ENCODE measurements at places on chromosomes 2 and 18. TPM values are rescaled to one million over a fixed set of nuclear protein-coding genes. Genes with fewer than 3 reads are reported as not detected.
A peak's percentile ranks its signal among the peaks of the same experiment; 100 is the strongest.

DNA sequence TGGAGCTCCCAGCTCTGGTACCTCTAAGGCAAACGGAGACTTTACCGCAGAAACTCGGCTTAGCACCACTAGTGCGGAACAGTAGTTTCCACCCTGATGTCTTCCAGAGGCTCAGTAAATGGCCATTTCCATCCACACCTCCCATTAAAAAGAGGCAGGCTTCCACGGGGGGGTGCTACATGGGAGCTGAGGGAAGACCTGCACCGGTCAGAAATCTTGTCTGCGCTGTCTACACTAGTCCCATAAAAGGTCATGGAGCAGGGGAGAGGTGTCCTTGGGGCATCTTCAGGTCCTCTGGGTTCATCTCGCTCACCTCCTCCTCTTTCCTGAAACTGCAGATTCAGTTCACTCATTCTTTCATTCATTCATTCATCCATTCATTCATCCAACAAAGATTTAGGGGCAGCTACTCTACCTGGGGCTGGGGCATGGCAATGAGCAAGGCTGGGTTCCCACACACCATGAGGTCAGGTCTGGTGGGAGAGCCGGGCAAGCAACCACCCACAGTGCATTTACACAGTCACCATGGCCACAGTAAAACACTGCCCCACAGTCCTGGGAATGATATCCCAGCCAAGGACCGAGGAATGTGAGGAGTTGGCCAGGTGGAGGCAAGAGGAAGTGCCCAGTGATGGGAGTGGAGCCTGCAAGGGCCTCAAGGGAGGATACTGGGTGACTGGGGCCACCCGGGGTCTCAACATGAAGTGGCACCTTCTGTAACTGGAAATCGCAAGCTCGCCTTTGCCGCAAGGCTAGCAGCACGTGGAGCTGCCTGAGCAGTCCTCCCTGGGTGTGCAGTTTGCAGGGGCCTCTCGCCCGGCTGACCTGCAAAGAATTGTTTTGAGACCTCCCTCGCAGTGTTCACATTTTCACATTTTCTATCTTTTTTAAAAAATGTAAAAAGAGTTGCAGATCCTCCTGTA lies 180.2 kb upstream of the RAB6C start:
- DNase-seq = no peak

DNA sequence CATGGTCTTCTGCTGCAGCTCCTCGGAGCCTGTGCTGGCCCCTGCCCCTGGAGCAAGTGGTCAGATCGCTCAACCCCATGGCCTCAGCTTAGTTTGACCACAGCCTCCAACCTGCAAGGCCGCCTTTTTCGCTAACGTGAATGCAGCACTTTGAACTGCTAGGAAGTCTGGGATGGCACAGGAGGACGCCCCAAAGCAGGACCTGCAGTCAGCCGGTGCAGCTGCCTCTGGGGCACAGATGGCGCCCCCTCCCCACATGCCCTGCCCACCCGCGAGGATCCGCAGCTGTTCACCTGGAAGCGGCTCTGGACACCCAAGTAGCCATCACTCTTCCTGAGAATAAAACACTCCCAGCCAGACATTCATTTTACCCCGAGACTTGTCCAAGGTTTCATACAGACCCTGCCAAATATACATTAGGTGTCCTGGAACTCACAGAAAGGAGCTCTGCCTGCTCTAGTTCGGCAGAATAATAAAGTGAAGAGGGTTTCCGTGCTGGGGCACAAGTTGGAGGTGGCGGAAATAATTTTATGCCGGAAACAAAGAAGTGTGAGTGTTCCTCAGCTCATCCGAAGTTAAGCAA lies 510.1 kb downstream of the EIPR1 start:
- no peak for DNase-seq

DNA sequence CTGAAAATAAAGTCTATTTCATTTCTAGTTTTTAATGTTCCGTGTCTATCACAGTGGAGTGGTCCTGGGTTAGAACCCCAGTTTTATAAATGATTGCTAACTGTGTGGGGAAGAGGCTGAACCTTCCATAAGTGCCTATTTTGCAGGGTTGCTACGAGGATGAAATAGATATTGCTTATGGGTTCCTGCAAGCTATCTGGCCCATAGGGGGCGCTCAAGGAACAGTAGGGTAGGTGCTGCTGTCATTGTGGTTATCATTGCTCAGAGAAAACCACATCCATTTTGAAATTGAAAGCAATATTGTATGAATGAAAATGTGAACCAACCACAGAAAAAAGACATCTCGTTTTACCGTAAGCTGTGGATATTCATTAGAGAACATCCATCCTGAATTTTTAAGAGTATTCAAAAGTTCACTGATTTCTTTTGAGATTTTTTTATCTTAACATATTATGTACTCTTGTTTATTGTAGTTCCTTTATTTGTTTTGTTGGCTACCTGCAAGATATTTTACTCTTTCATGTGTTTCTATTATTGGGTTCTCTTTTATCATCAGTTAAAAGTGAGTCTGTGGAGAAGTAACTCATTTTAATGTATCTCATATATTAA lies 261.6 kb downstream of the NAPG start:
- DNase-seq = peak; percentile 58

DNA sequence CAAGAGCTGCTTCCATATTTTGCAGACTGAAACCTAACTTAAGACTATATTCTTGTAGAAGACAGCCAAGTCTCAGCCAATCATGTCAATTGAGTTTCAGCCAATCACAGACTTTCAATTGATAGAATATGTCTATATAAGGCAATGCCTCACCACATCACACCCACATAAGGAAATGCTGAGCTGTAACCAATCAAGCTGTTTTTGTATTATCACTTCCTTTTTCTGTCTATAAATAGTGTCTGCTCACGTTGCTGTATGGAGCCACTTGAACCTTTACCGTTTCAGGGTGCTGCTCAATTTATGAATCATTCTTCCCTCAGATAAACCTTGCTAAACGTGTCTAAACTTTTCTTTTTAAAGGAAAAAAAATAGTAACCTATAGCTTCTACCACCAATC lies 1554.4 kb upstream of the LRRTM1 start:
- no peak for DNase-seq

DNA sequence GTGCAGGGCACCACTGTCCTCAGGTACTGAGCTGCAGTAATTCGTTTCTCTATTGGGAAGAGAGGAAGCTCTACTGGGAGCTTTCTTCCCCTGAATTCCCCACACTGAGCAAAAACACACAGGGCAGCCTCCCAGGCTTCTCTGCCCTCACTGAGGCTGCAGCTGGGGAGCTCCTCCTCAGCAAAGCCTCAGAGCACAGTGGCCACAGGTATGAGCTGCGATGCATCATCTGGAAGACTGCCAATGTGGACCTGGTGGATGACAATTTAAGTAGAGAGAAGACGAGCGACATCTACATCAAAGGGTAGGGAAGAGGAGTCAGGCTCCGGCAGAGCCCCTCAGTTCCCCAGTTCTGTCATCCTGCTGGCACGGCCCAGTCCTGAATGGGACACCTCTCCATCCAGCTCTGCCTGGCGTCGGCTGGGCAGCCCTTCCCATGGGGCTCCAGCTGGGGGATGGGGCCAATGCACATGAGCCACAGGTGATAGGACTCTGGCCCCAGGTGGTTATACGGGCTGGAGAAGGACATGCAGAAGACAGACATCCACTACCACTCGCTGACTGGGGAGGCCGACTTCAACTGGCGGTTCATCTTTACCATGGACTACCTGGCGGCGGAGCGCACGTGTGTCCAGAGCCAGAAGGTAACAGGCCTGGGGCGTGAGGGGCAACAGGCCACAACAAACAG lies 37.6 kb downstream of the LMAN2L start:
- no peak for DNase-seq

DNA sequence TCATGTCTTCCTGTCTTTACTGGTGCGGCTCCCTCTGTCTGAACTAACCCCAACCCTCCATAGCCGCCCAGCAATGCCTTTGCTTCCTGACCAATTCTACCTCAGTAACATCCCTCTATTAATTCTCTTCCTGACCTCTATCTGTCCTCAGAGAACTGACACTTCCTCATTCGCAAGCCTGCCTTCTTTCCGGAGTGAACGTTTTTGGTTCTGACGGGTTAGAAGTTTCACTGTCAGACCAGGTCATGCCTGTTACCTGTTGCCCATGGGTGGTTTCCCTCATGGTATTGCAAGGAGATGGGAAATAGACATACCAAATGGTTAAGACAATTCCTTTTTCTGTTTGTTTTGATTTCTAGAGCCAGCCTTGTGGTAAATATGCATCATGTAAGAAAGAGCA lies 453.4 kb upstream of the SLC14A2 start:
- DNase-seq = no peak

GRCh38 chr2:235498541-235498940 lies 4.7 kb downstream of the AGAP1 start:
- DNase-seq = no peak

GRCh38 chr2:166665991-166666940 lies 172.2 kb upstream of the SCN7A start:
- no peak for DNase-seq

DNA sequence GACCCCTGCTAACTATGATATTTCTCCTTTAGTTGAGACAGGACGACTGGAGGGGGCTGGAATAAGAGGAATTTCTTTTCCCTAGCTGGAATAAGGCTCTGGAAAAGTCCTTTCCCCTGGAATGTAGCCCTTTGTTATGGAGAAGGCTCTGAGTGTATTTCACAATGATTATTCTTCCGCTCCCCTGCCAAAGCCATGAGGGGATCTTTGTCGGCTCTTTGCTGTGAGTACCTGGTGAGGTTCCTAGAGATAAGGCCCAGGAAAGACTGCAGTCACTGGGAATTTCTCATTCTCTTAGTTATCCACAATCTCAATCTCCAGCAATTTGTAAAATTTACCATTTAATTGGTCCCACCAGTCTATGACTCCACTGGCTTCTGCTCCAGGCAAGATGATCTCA lies 340.2 kb upstream of the HNRNPA3 start:
- no peak for DNase-seq

GRCh38 chr2:18198677-18199076 lies 320.2 kb downstream of the KCNS3 start:
- no peak for DNase-seq

DNA sequence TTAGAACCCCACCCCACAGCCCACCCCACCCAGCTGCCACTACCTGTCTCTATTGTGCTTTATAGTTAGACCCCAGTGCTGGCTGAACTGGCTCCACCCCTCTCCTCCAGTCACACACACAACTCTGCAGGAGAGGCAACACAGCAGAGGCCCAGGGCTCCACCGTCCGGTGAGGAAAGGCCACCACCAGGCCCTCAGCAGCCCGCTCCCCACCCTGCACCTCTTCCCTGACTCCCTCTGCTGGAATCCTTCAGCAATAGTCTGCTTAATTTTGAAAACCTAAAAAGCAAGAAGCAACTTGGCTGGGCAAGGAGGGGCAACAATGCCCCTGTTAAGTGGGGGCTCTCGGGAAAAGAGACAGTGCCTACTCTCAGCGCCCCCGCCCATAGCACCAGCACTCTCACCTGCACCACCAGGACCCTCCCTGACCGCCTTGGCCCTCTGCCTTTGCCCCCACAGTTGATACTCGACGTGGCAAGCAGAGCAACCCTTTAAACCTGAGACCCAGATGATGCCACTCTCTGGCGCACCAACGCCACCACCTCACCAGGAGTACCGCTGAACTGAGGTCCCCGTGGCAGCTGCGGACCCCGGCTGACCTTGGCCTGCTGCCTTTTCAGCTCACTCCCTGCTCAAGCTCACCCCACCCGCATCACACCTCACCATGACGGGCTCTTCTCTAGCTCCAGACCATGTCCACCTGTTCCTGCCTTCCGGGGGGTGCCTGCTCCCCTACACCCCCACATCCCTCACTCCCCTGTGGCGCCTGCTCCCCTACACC lies 45.7 kb downstream of the NDUFA10 start:
- DNase-seq = no peak

DNA sequence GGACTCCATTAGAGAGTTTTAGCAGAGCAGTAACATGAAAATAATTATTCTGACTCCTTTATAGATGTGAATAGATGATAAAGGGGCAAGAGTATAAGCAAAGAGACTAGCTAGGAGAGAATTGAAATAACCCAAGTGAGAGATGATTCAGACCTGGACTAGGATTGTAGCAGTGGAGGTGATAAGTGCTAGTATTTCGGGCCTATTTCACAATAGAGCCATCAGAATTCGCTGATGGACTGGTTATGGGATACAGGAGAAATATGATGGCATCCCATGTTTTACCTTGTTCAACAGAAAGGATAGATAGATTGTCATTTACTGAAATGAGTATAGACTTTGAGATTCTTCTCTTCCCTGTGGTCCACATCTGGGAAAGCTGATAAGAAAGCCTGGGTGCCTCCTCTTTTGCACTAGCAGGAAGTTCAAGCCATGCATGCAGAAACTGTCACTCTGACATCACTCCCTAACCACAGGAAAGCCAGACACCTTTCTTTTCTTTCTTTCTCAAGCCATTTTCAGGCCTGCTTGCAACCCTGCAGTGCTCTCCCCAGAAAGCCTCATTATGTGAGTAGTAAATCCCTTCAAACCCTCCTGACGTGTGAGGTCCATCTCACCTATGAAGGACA lies 25.3 kb downstream of the DYNAP start:
- no peak for DNase-seq

GRCh38 chr2:54401554-54401953 lies 54.6 kb upstream of the SPTBN1 start:
- no peak for DNase-seq

GRCh38 chr18:77617694-77618093 lies 368.0 kb downstream of the GALR1 start:
- no peak for DNase-seq

DNA sequence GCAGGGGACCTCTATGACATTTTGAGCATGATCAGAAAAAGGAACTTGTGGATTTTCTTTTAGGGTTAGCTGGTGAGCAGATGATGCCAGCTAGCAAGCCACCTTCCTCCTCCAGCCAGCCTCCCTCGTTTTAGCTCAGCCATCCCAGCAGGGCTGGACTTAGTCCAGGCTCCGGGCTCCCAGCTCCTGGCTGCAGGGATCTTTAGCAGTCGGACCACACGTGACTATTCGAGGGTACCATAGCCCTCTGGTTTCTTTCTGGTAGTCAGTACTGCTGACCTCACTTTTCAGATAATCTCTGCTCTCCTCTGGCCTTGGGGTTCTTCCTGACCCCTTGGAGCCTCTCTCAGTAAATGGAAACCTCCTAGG lies 31.8 kb downstream of the NCK2 start:
- no peak for DNase-seq

GRCh38 chr2:135212757-135213156 lies 160.7 kb downstream of the RAB3GAP1 start:
- no peak for DNase-seq

DNA sequence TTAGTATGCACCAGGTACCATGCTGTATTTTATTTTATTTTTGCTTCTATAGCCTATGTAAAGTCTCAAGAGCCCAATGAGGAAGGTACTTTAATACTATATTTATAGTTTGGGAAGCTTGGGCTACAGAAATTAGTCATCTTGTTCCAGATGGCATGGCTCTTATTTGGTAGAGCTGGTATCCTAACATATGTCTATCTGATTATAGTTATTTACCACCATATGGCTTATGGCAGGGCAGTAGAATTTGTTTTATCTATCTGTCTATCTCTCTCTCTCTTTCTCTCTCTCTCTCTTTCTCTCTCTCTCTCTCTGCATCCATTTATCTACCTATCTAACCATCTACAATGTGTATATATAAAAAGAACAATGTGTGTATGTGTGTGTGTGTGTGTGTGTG lies 1293.7 kb upstream of the SLC39A10 start:
- no peak for DNase-seq

GRCh38 chr2:85838181-85838580 lies 50.6 kb downstream of the ST3GAL5 start:
- no peak for DNase-seq

Gene HTR2B
- total RNA-seq = 0.51 TPM

Gene GMCL1
- total RNA-seq = 16.9 TPM

Gene SCYGR6
- total RNA-seq = not detected

Gene TRIM43
- not detected for total RNA-seq

Gene CGREF1
- 10.3 TPM for total RNA-seq

Gene VSNL1
- total RNA-seq = 52.5 TPM

Gene NT5C1B
- total RNA-seq = not detected

Gene ABCG8
- total RNA-seq = not detected

Gene SPEG
- 22.9 TPM for total RNA-seq

Gene GREB1L
- total RNA-seq = 0.72 TPM

Gene ANKRD29
- total RNA-seq = 0.17 TPM
